ENCODE measurements at places on chromosomes 5 and 9.
A peak's percentile ranks its signal among the peaks of the same experiment; 100 is the strongest.

DNA sequence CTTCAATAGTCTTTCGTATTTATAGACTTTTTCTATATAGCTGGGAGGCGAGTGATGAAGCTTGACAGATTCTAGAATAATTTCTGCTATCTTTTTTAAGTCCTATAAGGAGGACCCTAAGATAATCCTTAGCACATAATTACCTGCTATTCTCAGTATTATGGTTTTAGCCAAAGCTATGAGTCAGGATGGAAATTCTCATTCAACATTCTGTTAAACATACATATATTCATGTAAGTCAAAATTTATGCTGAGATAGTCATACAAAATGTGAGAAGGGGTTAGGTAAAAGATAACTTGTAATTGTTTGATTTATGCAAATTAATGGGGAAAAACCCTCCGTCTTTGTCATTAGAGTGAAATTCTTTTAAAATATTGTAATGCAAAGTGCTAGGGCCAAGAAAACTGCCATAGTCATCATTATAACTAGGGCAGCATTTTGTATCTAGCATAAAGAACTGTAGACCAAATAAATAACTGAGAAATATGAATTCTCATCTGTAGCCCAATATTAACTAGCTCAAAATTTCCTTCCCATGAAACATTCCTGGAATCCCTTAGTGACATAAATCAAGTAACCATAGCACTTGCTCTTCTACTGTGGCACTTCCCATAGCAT, 118.5 kb downstream of the MRPS30 start:
- no peak for DNase-seq

GRCh38 chr5:78706381-78706780, 57.8 kb upstream of the LHFPL2 start:
- DNase-seq: no peak

DNA sequence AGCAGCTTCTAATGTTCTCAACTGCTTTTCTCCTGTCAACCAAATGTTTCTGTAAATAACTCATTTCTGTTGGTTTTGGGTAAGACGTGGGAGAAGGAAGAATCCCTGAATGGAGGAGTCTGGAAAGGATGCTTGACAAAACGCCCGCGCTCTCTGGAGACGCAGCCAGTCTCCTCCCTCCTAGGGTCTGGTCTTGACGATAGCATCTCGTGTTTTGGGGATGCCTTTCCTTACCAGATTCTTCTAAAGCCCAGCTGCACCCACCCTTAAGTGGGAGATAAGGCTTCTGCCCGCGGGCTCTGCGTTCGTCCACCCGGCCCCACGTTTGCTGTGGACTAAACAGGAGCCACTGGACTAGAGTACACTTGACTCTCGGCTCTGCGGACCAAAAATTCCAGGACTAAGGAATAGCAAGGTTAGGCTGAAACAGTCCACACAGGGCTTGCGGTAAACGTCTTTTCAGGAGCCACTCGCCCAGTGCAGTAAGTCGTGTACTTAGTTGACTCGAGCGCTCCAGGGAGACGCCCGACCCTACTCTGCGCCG, 491 bp upstream of the CTSL start:
- no peak for DNase-seq

GRCh38 chr5:35029333-35029732, 18.4 kb downstream of the AGXT2 start:
- DNase-seq: no peak

DNA sequence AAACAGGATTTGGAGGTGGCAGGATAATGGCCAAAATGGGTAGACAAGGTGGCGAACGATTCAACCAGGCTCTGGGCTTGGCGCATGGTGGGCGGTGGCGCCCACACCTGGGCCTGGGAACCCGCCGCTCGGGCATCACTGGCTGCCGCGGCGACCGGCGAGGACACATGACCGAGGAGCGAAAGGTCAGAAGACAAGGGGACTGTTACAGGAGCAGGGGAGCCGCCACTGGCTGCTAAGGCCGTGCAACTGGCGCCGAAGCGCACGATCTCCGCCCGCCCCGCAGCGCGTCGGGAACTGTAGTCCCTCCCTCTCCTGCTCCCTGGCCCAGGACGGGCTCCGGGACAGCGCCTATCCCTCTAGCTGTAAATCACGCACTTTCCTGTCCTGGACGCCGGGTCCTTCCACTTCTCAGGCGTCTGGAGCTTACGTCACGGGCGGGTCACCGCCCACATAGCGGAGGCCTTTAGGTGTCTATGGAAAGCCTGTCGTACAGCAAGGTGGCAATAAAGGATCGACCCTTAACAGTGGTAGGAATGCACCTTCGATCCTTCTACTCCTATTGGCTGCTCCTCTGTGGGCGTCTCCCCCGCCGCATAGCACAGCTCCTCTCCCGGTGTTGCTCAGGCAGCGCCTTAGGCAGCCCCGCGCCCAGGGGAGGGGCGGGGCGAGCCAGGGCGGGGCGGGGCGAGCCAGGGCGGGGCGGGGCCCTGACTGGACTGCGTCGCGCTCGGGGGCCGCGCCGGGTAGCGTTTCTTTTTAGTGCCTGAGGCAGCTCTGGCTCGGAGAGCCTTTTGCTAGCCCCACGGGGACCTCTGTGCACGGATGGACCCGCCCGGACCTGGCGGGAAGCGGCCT, at the start of gene ICE1:
ICE1 (plus strand) TSS at position 717 of the 858 bp plus-strand sequence. CDS start 239 bp downstream, outside the sequence.
- DNase-seq: peak; percentile 97

All from central memory CD4-positive, alpha-beta T cell (primary cell).